ENCODE measurements at places on chromosomes 16 and 17. TPM values are rescaled to one million over a fixed set of nuclear protein-coding genes. Genes with fewer than 3 reads are reported as not detected.

DPEP1 gene
- total RNA-seq = not detected

DNA sequence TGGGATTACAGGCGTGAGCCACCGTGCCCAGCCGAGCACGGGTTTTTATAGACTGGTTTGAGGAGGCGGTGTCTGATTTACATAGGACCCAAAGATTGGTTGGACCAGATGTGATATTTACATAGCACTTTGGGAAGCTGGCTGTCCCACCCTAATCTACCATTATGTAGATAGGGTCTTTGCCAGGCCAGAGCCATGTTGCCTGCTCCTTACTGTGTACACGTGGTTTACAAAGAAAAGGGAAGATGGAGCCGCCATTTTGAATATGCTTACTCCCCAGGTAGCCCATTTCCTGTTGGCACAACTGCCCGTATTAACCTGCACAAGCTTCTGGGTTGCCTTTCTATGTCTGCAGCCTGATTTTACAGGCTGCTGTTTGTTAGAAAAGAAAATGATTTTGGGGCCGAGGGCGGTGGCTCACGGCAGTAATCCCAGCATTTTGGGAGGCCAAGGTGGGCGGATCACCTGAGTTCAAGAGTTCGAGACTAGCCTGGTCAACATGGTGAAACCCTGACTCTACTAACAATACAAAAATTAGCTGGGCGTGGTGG is 89.9 kb upstream of the EEF2KMT start:
- no peak for DNase-seq

GRCh38 chr16:58280846-58281301 is 14.0 kb downstream of the PRSS54 start:
- DNase-seq = peak; percentile 73

DNA sequence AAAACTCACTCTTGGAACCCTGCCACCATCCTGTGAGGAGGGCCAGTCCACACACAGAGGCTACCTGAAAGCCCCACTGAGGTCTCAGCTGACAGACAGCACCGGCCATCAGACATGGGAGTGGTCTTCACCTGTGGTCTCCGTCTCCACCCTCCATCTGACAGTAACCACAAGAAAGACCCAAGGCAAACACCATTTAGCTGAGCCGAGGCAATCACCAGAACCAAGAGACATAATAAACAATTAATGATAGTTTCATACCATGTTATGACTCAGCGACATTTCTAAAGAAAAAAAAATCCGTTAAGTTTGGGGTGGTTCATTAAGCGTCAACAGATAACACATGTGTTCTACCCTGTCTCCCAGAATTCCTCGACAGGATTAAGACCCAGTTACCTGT is 6.1 kb upstream of the EVPLL start:
- peak; percentile 37 for DNase-seq

DNA sequence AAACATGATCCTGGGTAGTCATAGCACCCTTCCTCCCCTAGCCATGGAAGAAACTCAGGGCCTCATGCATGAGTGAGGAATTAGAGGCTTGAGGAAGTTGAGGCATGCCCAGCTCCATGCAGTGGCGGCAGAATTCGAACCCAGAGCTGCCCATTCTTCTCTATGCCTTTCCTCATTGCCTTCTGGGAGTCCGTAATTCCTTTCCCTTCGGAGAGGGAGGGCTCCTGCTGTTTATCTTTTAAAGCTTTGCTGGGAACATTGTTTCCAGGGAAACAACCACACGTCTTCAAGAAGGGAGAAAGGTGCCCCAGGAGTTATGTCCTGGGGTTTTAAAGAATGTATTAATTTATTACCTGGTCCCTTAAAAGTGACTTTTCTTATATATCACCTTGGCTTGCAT is 8.5 kb downstream of the CRISPLD2 start:
- DNase-seq = no peak

- DNase-seq = peak; percentile 93
These were observed 266.7 kb downstream of the SOX9 start for GRCh38 chr17:72387487-72387886.

GRCh38 chr16:27600381-27600780 is 50.4 kb downstream of the KATNIP start:
- DNase-seq = no peak

SLC2A4 gene
- not detected for total RNA-seq

GRCh38 chr17:33816842-33817617 is 438.1 kb upstream of the CCL2 start:
- DNase-seq = no peak

ADAMTS18 gene
- 0.12 TPM for total RNA-seq

- no peak for DNase-seq
These were observed 238.8 kb downstream of the ZNF423 start for GRCh38 chr16:49617016-49617629.

DNA sequence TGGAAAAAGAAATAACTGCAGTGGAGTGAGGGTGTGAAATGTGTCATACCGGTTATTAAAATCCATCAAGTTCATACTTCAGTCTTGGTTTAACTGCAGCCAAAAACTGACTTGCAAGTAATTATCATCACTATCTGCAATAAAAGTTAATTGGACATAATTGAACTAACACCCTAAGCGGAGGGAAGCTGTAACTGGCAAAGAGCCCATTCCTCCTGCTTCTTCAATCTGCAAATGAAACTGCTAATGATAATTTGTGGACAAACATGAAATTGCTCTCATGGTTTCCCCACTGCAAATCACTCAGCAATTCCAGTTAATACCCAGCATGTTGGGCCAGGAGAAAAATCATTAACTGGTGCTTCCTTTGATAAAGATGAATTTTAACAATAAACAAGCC is 46.5 kb downstream of the FAM222B start:
- DNase-seq = no peak

DNA sequence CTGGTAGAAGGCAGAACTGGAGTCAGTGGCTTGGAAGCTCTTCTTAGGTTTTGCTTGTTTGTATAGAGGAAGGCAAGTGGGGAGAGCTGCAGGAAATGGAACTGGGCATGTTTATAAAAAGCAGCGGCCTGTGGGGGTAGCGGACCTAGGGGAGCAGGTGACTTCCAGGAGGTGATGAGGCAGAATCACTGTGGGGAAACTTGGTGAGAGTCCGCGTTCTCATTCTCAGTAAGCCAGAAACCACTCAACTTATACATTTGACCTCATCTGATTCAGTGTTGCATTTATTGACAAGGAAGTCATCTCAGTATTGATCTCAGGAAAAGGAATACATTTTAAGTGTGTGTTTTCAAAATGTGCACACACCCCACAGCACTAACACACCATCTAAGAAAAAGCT is 299.8 kb downstream of the CNTNAP4 start:
- DNase-seq = no peak

EME1 gene
- total RNA-seq = 6.1 TPM

FBXW10 gene
- not detected for total RNA-seq

- no peak for DNase-seq
These were observed 25.3 kb downstream of the NXPH3 start for GRCh38 chr17:49600949-49601348.

DNA sequence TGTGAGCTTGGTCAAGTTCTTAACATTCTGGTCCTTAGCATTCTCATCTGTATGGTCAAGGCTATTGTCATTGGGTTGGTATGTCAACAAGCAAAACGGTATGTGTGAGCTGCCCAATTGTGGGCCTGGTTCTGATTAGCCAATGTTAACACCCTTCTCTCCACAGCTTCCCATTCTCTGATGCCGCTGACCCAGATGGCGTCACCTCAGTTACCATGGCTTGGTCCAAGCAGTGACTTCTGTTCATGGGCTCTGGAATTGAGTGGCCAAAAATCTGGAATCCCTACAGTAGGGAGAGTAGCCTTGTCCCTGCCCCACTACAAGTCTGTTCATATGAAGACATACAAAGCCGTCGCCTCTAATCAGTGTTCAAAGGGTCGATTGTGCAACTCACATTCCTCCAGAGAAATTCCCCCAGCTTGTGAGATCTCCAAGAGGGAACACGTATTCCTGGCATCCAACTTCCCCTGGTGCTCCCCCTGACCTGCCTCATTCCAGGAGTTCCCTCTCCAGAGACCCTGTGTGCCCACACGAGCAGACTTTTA is 15.8 kb downstream of the TMEM98 start:
- DNase-seq = no peak

MT1G gene
- 2.9 TPM for total RNA-seq

KCNAB3 gene
- total RNA-seq = not detected

- peak; percentile 63 for DNase-seq
These were observed 32.4 kb downstream of the HAPSTR1 start for GRCh38 chr16:9123871-9124270.

- DNase-seq = peak; percentile 73
These were observed at the start of gene CACNB1 for GRCh38 chr17:39197380-39198185. TSS of gene CACNB1 (minus strand) at chr17:39197669. CDS start at chr17:39197495, 174 bp downstream.

DNA sequence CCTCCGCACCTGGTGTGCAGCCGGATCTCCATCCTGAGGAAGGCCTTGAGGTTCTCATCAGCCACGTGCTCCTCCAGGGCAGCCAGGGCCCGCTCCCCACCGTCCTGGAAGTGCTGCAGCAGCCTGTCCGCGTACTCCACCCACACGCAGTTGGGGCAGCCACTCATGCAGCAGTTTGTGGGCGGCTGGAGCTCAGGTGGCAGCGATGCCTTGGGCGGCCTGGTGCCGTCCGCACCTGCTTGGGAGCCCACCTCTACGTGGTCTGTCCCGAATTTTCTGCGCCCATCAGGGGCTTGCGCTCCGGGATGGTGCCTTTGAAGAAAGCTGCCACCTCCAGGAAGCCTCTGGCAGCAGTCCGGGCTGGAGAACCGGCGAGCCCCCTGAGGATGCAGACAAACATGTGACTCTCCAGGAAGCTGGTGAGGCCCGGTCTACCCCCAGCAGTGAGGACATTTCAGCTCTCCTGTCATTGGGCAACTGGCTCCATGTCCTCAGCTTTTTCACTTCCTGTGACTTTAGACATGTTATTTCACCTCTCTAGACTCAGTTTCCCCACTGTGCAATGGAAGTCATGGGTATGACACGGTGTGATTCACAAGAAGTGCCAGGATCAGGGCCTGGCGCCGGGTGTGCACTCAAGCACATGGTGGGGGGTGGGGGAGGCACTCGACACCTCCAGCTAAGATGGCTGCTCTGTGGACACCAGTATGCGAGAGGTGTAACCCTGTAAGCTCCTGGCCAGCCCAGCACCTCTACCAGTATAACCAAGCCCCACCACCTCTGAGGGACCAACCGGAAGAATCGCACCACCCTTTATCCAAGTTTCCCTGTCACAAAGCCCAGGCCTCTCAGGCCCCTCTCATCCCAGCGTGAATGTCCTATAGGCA is 957 bp downstream of the OXLD1 start:
- peak; percentile 18 for DNase-seq

GRCh38 chr17:48553190-48553547 is 8.3 kb upstream of the HOXB2 start:
- no peak for DNase-seq

DNA sequence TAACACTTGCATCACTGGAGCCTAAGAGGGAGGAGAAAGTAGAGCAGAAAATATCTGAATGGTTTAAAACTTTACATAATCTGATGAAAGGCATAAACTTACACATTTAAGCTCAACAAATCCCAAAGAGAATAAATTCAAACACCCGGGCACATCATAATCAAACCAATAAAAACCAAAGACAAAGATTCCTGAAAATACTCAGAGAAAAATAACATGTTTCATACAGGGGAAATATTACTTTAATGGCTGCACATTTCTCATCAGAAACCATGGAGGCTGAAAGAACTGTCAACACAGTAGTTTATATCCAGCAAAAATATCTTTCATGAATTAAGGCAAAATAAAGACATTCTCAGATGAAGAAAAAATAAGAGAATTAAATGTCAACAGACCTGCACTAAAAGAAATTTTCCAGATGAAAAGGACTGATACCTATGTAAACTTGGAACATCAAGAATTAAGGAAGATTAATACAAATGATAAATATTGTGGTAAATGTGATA is 34.2 kb downstream of the C16orf87 start:
- no peak for DNase-seq

GRCh38 chr16:23699100-23699499 is 13.9 kb downstream of the ERN2 start:
- DNase-seq = no peak

GRCh38 chr16:53041320-53042051 is 11.2 kb downstream of the CHD9NB start:
- DNase-seq = no peak

SLC5A10 gene
- 0.27 TPM for total RNA-seq

SPNS2 gene
- 0.54 TPM for total RNA-seq

GPR179 gene
- not detected for total RNA-seq
